ENCODE measurements at places on chromosomes 12 and 14.
A peak's percentile ranks its signal among the peaks of the same experiment; 100 is the strongest.

GRCh38 chr12:102797528-102797927 is 119.5 kb downstream of the PAH start:
- H3K4me3 ChIP-seq = no peak overlapping the region
- no peaks in the 10 kb centered on the region for H3K36me3 ChIP-seq
- H3K27me3 ChIP-seq = no peaks in the 10 kb centered on the region
- H3K27ac ChIP-seq = no peak overlapping the region
- no peak for DNase-seq
- H3K4me1 ChIP-seq = no peaks in the 10 kb centered on the region

GRCh38 chr12:80551897-80552296 is 107.9 kb downstream of the PTPRQ start:
- no peak overlapping the region for H3K4me3 ChIP-seq
- no peaks in the 10 kb centered on the region for H3K27me3 ChIP-seq
- peaks cover 20% of the 10 kb centered on the region for H3K4me1 ChIP-seq
- DNase-seq = peak; percentile 26
- no peaks in the 10 kb centered on the region for H3K36me3 ChIP-seq

DNA sequence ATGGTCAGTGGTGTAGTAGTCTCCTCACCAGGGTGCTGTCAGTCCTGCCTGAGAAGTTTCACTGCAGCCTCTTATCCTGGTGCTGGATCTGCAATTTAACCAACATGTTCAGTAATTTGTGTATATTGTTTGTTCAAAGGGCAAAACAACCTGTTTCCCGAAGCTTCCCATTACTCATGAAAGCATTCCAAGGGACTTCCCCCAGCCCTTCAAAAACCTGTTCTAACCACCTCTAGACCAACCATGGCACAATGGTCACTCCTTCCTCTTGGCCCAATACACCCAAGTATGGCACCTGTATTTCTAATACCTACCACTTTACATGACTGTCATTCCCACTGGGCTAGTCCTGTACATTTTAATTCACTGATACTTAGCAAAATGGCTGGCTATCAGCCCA is 12.1 kb downstream of the CKAP4 start:
- H3K27me3 ChIP-seq = no peaks in the 10 kb centered on the region
- no peak for DNase-seq
- H3K36me3 ChIP-seq = peaks cover 18% of the 10 kb centered on the region
- no peak overlapping the region for H3K27ac ChIP-seq
- peaks cover 18% of the 10 kb centered on the region for H3K4me1 ChIP-seq
- no peak overlapping the region for H3K4me3 ChIP-seq

DNA sequence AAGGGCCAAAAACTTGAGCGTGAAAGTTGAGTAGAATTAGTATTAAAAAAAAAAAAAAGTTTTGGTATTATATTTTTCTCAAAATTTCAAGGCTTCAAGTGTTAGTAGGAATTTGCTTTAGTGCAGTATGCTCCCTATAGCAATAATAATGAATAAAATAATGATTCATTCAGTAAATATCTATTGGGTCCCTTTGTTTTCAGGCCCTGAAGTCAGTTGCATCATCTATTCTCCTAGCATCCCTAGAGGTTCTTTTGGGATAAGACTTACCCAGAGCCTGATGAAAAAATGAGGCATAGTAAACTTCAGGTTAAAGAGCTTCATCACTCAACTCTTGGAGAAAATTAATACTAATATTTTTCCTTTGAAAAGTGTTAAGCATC is 1.1 kb downstream of the KMT5A start:
- H3K27ac ChIP-seq = peak overlapping the region; percentile 67
- peak overlapping the region; percentile 75 for H3K4me3 ChIP-seq
- peaks cover 3% of the 10 kb centered on the region for H3K36me3 ChIP-seq
- no peaks in the 10 kb centered on the region for H3K27me3 ChIP-seq

DNA sequence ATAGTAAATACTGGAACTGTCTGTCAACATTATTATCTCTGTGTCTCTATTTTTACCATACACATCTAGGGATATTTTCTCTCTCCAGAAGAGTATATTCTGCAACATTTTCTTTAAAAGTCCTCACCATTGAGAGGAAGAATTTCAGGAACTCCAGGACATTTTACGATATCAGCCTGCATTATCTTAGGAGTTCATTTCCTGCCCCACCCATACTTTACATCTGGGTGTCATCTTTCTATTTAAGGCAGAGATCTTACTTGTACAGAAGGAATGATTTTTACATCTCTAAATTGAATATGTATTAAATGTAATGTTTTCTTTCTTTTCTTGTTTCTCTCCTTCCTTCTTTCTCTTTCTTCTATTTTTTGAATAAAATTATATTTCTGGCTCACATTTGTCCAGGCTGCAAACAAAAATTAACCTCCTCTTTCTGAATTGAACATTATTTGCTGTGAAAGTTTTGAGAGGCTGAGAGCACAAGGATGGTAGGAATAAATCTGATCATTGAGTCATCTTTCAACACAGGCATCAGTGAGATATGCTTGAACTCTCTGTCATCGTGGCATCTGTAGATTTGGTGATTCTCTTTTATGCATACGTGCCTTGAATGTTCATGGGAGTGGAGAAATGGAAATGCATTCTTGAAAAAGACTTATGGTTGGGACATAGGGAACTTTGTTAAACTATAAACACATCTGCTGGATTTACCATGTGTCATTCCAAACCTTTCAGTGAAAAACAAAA is 753.6 kb downstream of the SLC16A7 start:
- no peaks in the 10 kb centered on the region for H3K4me1 ChIP-seq
- no peaks in the 10 kb centered on the region for H3K27me3 ChIP-seq
- no peak for DNase-seq
- H3K4me3 ChIP-seq = no peak overlapping the region
- no peaks in the 10 kb centered on the region for H3K36me3 ChIP-seq

DNA sequence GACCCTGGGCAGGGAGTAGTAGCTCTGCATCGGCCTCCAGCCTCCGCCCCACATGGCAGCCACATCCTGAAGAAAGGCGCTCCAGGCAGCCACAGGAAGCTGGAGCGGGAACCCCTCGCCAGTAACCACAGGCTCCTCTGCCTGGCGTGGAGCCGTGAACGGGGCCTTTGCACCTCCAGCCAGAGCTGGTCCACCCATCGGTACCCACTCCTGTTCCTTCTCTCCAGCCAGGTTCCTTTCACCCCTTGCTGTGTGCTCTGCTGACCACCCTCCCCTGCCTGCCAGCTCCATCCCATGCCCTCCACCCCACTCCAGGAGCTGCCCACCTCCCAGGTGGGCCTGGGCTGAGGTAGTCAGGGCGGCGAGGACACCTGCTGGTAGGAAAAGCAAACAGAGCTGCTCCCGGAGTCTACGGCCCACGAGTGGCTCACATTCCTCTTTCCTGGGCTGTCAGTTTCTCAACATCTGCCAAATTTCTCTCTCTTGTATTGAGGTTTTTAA is 2.7 kb downstream of the TGFB3 start:
- no peak overlapping the region for H3K4me3 ChIP-seq
- no peaks in the 10 kb centered on the region for H3K36me3 ChIP-seq
- H3K27me3 ChIP-seq = no peaks in the 10 kb centered on the region
- peaks cover 14% of the 10 kb centered on the region for H3K4me1 ChIP-seq

- H3K27me3 ChIP-seq = no peaks in the 10 kb centered on the region
- no peak overlapping the region for H3K4me3 ChIP-seq
- no peak for DNase-seq
- peaks cover 4% of the 10 kb centered on the region for H3K4me1 ChIP-seq
- no peaks in the 10 kb centered on the region for H3K36me3 ChIP-seq
- H3K27ac ChIP-seq = no peak overlapping the region
Observed at GRCh38 chr14:88128816-88129215, 123.9 kb downstream of the GPR65 start.

DNA sequence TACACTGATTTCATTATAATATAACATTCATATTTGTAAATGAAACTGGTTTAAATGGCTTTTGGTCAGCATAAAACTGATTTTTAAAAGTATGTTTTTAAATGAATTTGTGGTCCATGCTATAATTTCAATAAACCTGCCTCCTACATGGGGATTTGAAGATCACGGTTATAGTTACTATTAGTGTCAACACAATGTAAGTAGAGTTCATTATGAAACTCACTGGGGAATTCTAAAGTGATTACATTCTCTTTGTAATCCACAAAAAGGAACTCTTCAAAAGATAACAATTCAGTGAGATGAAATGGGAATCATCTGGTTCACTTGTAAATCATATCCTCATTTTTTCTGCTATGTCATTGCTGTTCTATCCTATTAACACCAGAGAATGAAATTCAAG is 204.5 kb upstream of the G2E3 start:
- H3K36me3 ChIP-seq = no peaks in the 10 kb centered on the region
- no peak overlapping the region for H3K27ac ChIP-seq
- H3K4me1 ChIP-seq = no peaks in the 10 kb centered on the region
- no peaks in the 10 kb centered on the region for H3K27me3 ChIP-seq
- no peak for DNase-seq
- H3K4me3 ChIP-seq = no peak overlapping the region

- DNase-seq = no peak
- no peaks in the 10 kb centered on the region for H3K4me1 ChIP-seq
- no peak overlapping the region for H3K27ac ChIP-seq
- H3K36me3 ChIP-seq = no peaks in the 10 kb centered on the region
- no peaks in the 10 kb centered on the region for H3K27me3 ChIP-seq
Observed at GRCh38 chr12:83932011-83932410, 980.6 kb downstream of the SLC6A15 start.

- no peak overlapping the region for H3K27ac ChIP-seq
- peaks cover 13% of the 10 kb centered on the region for H3K4me1 ChIP-seq
- no peaks in the 10 kb centered on the region for H3K36me3 ChIP-seq
- no peak for DNase-seq
Observed at GRCh38 chr12:105279460-105280056, 43.6 kb upstream of the APPL2 start.

GRCh38 chr12:57822392-57823130 is 4.0 kb upstream of the AVIL start:
- H3K4me1 ChIP-seq = no peaks in the 10 kb centered on the region
- H3K27me3 ChIP-seq = no peaks in the 10 kb centered on the region
- DNase-seq = no peak
- peaks cover 51% of the 10 kb centered on the region for H3K36me3 ChIP-seq
- H3K27ac ChIP-seq = no peak overlapping the region

GRCh38 chr14:49677643-49678042 is 10.4 kb downstream of the POLE2 start:
- H3K27me3 ChIP-seq = no peaks in the 10 kb centered on the region
- H3K4me3 ChIP-seq = no peak overlapping the region
- H3K4me1 ChIP-seq = peaks cover 10% of the 10 kb centered on the region
- no peaks in the 10 kb centered on the region for H3K36me3 ChIP-seq
- no peak overlapping the region for H3K27ac ChIP-seq

DNA sequence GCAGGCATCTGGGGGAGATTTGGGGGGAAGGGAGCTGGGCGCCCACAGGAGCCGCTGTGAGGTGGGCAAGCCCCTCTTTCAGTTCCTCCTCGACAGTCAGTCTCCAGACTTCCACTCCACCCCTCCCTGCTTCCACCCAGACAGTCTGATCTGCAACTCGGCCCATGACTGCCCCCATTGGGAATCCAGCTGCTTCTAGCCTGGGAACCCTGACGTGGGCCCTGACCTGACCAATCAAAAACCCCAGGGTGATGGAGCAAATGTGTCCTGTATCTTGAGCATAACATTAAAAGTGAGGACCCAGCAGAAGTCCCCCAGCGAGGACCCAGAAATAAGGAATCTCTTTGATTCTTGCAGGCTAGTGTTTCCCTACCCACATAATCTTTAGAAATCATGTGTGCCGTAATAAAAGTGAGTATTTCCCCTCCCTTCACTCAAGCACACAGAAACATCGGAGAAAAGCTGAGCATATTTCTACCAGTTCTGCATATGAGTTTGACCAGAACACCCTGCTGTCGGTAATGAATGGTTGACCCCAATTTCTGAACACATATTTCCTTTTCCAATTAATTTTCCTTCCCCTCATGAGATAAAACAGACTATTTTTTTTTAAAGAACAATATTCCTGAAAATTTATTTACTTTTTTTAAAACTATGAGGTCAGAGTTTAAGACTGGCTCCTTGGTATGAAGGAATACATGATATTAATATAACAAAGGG is 6.4 kb downstream of the SSH1 start:
- peaks cover 29% of the 10 kb centered on the region for H3K36me3 ChIP-seq
- no peaks in the 10 kb centered on the region for H3K27me3 ChIP-seq
- no peak overlapping the region for H3K27ac ChIP-seq
- DNase-seq = no peak

- no peak for DNase-seq
- peaks cover 4% of the 10 kb centered on the region for H3K4me1 ChIP-seq
- H3K27ac ChIP-seq = no peak overlapping the region
- H3K4me3 ChIP-seq = no peak overlapping the region
Observed at GRCh38 chr12:117854339-117855012, 114.3 kb downstream of the KSR2 start.

GRCh38 chr12:93829016-93829415 is 151.8 kb downstream of the CRADD start:
- no peak overlapping the region for H3K4me3 ChIP-seq
- H3K27ac ChIP-seq = no peak overlapping the region
- no peaks in the 10 kb centered on the region for H3K27me3 ChIP-seq
- no peaks in the 10 kb centered on the region for H3K36me3 ChIP-seq

- H3K4me1 ChIP-seq = peaks cover 10% of the 10 kb centered on the region
- no peak overlapping the region for H3K27ac ChIP-seq
- no peaks in the 10 kb centered on the region for H3K36me3 ChIP-seq
- no peak overlapping the region for H3K4me3 ChIP-seq
- DNase-seq = no peak
Observed at GRCh38 chr12:19447386-19447785, 8.1 kb downstream of the AEBP2 start.

DNA sequence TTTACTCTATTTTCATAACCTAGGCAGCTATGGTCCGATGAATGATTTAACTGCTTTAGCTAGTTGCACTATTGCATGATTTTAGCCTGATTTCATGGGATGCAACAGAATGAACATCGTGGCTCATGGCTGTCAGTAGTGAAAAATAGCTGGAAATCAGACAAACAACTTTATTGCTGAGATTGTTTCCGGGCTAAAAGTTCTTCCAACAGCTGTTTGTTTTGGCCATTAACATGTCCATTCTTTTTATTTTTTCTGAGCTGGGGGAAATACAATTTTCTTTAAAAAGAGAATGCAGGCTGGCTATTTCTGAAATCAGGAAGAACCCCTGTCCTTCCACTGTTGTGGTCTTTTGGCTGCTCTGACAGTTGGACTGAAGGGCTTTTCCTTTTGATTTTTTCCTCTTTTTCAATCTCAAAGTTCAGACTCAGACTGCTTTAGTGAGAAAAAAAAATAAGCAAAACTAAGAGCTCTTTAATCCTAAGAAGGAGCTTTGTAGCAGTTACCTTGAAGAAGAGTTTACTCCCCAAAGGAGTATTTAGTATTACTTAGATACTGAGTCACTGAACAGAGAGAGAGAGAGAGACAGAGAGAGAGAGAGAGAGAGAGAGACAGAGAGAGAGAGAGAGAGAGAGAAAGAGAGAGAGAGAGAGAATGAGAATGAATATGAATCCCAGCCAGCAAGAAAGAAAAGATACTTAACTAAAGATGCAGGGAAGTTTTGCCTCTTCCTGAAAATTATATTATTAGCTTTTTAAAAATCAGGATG is at the start of gene NAV3:
TSS of gene NAV3 (plus strand) at position 312 of the 769 bp plus-strand sequence. CDS start 568 bp downstream, outside the sequence.
- no peak within 1 kb of the TSS for H3K27ac ChIP-seq
- no peaks in the 10 kb centered on the region for H3K36me3 ChIP-seq
- no peak for DNase-seq
- H3K4me3 ChIP-seq = no peak within 1 kb of the TSS

- peaks cover 3% of the 10 kb centered on the region for H3K36me3 ChIP-seq
- no peak for DNase-seq
- no peak overlapping the region for H3K27ac ChIP-seq
Observed at GRCh38 chr12:113825705-113826104, 140.4 kb downstream of the RBM19 start.

- H3K36me3 ChIP-seq = no peaks in the 10 kb centered on the region
- H3K27me3 ChIP-seq = no peaks in the 10 kb centered on the region
- H3K27ac ChIP-seq = no peak overlapping the region
- DNase-seq = no peak
Observed at GRCh38 chr12:26037615-26038220, 79.2 kb downstream of the RASSF8 start.
